Ecto neural progenitor cell (in vitro differentiated cells): ENCODE measurements at places on chromosomes 5 and 9.

DNA sequence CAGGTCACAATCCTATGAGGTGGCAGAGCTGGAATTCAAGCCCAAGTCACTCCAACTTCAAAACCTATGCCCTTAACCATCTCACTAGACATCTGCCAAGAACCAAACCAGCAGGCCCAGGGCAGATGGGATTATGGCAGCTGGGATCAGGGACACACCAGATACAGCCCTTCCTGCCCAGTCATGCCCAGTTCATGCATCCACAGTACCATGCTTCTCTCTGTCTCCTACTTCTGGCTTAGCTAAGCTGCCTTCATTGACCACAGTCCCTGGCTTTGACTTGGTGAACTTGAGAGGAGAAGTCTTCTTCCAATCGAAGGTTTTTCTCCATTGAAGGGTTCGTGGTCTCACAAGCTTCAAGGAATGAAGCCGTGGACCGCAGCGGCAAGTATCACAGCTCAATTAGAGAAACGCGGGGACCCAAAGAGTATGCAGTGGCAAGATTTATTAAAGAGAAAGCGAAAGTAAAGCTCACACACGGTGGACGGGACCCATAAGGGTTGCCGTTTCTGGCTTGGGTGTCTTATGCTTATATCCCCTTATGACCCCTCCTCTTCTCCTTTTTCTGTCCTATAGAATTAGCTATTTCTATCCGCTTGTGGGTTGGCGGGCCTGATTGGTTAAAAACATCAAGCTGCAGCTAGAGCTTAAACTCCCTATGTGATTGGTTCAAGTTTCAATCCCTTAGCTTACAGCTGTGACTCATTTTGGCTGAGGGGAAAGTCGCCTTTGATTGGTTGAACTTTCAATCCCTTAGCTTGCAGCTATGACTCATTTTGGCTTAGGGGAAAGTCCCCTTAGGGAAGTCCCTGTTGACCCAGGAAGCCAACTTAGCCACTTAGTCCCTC, 101.2 kb downstream of the TRIM36 start:
- DNase-seq, result no peak

GRCh38 chr5:19301271-19301670, 686.7 kb downstream of the CDH18 start:
- no peak for DNase-seq

- DNase-seq, result no peak
Observed at GRCh38 chr9:90073186-90073945, 468.6 kb downstream of the GADD45G start.

GRCh38 chr5:158619083-158619788, 480.5 kb downstream of the EBF1 start:
- no peak for DNase-seq

DNA sequence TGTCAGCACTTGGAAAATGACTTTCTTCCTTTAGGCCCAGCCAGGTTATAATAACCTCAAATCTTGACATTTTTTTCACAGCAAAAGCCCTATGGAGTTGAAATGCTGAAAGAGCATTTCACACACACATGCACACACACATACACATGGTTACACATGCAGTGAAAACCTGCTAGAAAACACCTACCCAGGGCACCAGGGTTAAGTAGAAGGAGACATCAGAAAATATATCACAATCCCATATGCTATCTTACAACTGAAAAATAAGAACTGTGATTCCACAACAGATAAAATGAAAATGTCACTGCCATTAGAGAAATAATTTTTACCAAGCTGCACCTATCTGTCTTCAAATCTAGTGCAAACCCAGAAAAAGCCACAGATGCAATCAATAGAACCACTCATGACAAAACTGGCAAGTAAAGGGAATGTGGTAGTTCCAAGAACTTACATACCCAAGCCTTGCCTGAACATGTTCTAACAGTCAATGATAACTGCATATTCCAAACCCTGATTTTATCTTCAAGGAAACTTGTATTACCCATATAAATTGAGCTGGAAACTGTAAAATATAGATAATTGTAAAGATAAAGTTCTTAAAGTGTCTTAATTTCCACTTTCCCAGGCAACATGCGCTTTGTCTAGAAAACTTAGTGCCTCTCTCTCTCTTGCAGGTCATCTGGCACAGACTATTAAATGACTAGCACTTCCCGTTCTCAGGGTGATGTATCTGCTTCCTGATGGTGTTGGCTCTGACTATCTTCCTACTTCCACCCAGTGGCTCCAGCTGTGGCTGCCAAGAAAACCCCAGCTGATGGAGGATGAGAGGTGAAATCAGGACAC, 250.2 kb upstream of the PTGER4 start:
- no peak for DNase-seq

DNA sequence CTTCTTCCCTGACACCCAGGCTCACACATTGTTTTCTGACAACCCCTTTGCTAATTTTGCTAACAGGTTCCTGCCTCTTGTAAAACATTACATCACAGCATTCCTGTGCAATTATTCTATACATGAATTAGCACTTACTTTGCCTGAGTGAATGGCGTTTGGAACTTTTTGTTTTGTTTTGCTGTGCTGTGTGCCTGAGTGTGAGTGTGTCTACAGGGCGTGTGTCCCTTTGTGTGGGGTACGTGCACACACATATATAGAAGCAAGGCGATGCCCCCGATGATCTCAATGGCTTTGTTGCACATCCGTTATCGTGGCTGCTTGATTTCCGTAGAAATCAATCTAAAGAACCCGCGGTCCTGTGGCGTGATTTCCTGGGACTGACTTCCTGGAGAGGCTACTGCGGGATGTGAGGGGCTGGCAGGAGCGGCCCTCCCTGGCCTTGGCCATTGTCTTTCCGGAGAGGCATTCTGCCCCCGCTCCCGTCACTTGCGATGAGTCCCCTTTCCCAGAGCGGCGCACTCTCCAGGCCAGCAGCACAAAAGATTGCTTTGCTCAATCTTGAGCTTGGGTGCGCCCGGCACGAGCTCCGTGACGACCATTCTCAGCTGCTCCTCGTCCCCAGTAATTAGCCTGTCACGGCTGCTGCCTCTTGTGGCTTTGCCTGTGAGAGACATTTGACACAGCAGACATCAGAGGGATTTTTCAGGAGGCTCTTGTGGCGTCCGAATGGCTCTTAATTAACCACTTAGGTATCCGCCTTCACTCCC, 398.1 kb upstream of the IRX1 start:
- DNase-seq, result peak; percentile 84

DNA sequence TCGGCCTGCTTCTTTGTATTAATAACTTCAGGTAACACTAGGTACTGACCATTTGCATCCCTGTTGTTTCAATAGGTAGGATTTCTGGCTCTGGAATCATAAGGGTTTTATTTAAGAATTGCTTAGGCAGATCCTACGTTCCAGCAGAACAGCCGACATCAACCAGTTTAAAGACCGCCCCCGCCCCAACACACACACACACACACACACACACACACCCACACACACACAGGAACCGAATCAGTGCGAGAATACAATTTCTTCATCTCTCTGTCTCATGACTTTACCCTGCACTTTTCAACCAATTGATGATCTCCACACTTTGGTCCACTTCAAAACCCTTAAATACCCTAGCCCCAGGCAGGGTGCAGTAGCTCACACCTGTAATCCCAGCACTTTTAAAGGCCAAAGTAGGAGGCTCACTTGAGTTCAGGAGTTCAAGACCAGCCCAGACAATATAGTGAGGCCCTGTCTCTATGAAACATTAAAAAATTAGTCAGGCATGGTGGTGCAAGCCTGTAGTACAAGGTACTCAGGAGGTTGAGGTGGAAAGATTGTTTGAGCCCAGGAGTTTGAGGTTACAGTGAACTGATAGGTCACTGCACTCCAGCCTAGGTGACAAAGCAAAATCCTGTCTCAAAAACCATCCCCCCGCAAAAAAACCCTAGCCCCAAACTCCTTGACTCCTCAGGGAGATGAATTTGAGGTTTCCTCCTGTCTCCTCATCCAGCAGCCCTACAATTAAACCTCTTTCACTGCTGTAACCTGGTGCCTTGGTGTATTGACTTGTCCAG, 2.7 kb upstream of the MTMR12 start:
- no peak for DNase-seq

GRCh38 chr5:79840084-79840990, 150.7 kb downstream of the CMYA5 start:
- no peak for DNase-seq

GRCh38 chr9:98930792-98931191, 12.9 kb upstream of the COL15A1 start:
- no peak for DNase-seq

DNA sequence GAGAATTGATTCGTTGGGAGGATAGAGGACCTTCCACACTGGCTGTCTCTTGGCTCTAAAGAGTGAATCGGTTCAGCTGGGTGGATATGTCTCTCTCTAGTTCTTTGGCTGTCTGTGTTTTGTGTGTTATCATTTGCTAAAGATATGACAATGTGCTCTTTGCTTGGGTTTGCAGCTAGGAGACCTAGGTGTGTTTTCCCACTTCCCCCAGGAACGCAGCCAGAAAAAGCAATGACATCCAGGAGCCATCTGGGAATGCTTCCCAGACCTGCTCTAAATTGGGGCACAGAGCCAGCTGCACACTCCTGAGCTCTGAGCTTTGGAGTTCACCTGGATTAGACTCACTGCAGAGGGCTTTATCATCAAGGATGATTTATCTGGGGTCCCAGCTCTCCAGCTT, 12.8 kb upstream of the PDZD2 start:
- no peak for DNase-seq

GRCh38 chr9:112110777-112111113, 64.4 kb downstream of the SUSD1 start:
- no peak for DNase-seq

GRCh38 chr9:113738893-113739604, 137.1 kb upstream of the ZNF618 start:
- peak; percentile 37 for DNase-seq

DNA sequence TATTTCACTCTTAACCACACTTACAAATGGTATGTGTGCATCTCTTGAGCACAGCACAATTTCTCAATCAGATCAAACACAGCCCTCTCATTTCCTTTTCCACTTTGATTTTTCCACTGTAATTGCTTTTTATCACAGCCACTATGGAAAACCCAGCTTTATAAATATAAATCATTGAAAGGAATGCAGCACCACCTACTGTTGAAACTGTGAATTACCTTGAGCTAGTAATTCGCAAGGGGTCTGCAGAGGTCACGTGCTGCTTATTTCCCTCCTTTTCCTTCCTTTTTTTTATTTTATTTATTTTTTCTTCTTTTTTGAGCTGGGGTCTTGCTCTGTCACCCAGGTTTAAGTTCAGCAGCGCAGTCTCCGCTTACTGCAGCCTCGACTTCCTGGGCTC, 76.9 kb downstream of the CDH6 start:
- no peak for DNase-seq

DNA sequence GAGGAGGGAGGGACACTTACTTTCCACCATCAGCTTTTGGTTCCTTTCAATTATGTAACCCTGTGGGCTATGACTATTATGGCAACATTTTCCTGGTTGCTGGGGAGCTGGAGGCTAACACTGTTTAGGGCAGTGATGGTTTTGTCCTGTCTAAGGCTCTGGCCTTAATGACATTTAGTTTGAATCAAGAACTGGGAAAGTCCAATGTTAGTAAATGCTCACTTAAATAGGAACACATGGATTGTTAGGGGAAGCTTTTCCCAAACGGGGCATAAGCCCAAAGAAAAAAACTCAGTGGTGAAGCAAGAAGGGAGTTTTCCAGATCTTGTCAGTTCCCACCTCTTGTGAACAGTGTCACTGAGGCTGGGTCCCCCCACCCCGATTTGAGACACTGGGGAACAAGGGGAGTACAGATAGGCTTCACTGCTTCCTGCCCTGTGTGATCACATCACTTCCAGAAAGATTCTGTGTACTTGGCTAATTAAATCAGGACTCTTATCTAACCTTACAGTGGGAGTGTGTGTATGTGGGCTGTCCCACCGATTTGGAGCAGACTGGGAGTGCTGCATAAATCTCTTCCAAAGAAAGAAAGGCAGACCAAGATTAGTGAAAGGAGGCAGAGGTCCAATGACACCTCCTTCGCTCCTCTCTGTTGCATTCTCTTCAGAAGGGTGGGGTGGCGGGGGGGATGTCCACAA, 206.4 kb downstream of the PTTG1 start:
- DNase-seq, result no peak

DNA sequence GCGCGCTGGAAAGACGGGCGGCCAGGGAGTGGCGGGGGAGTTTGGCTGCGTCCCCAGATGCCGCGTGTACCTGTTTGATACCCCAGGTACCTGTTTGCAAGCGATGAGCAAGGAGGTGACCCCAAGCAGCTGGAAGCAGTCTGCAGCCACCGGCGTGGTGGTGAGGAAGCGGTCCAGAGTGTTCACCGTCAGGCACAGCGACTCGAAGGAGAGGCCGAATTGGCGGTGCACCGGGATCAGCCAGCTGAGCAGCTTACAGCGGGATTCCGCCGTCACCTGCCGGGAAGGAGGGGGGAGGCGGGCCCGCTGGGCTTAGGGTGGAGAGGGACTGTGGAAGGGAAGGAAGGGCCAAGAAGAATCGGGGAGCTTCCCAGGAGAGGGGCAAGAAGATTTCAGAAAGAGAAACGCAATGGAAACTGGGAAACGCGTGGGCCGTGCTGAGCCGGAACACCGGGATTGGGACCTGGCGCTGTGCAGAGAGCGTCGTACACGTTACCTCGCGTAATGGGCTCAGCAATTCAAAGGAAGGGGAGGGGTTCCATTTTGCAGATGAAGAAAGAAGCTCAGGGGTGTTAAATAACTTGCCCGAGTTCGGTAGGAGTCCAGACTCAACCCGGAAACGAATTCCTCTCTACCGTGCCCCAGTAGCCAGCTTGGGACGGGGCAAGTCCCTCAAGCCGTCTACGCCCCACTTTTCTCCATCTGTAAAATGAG, 980 bp downstream of the CCNO start:
- peak; percentile 71 for DNase-seq
